ENCODE measurements at places on chromosomes 13 and 19.
A peak's percentile ranks its signal among the peaks of the same experiment; 100 is the strongest.

DNA sequence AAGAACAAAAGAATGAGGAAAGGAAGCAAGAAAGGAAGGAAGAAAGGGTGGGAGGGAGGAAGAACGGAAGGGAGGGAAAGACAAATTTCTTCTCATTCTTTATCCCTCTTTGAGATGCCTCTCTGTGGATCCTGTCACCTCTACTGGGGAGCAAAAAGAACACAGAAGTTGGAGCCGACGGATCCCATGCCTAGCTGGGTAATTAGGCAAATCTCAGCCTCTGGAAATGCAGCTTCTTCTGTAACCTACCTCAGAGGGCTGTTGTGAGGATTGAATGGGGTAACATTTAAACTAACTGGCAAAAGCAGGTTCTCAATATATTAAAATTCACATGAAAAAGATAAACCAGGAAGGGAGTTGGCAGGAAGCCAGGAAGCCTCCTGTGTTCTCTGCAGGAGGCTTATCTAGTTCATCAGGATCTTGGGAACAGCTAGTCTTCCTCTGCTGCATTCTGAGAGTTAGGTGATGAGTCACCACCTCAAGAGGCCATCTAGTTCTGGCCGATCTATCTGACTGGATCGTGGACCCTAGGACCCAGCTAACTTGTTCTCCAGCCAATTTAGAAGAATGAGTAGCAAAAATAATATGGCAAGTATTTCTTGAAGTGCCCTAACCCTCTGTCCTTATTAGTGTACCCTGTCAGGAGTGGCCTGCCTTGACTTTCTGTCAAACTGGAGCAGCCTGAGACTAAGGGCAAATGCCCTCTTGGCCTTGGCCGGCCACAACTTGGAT is 15.2 kb upstream of the CPB2 start:
- DNase-seq: peak; percentile 32

DNA sequence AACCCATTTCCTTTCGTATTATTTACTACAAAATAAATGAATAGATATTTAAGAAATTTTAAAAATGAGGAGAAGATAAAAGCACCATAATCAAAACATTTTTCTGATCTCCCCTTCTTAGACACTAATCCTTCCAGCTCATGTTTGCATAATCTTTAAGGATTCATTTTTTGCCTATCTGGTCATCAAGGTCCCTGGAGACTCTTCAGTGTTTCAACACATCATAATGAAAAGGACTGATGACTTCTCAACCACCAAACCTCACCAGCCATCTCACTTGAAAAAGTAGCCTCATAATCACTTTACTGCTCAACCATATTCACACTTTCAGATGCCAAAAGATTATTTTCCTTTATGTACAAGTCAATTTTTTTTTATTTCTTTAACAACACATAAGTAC is 80.1 kb downstream of the DCLK1 start:
- DNase-seq: no peak

DNA sequence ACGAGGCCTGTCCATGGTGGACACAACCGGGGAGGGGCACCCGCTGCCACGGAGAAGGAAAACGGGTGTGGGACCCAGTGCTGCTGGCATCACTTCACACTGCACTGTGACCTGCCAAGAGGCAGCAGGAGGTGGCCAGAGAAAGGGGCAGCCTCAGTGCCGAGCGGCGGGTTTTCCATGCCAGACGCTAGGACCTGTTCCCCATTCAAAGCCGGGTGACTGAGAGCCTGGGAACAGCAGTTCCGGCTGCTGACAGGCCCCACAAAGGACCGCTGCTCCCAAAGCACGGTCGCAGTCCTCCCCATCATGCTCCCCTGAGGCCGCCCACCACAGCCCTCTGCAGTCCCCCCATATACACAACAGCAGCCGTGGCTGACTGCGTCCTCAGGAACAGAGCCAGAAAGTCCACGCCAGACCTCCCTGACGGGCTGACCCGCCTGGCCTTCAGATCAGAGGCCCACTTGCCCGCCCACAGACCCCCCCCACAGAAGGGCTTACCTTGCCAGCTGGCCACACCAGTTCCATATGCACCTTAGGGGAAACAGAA is 5.4 kb downstream of the AKAP8 start:
- no peak for DNase-seq

GRCh38 chr19:21328885-21329605 is at the start of gene ZNF708:
Gene ZNF708, minus strand, starts transcription at chr19:21329410. Its CDS starts 198 bp downstream, at chr19:21329212.
- peak; percentile 96 for DNase-seq

GRCh38 chr13:112114391-112114790 is 47.4 kb downstream of the SOX1 start:
- DNase-seq: no peak

DNA sequence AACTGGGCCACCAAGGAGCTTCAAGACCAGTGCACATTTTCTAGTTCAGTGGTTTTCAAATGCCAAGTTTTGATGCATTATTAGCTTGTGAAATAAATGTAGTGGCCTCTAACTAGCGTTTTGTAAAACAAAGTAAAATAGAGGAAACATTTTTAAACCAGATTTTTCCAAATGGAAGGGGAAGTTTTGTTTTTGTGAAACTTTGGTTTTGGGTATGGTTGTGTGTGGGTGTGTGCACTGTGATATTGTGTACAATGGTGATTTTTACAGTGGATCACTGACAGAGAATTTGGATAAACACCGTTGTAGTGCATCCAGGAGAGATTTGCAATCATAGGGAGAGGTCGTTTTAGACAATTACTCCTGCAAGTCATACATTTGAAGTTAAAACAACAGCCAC is 108.9 kb downstream of the SLC7A1 start:
- DNase-seq: no peak

DNA sequence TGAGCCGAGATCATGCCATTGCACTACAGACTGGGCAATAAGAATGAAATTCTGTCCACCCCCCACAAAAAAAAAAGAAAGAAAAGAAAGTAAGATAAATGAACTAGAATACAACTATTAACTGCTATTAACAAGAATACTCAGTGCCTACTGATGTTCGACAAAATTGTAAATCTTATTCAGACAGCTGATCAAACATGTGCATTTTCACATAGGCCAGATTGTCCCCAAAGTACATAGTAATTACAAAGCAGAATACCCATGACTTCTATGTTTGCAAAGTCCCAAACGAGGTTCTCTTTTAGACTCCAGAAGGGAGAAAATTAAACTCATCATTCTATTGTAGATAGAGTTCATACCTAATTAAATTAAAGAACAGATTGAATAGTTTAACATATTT is 113.4 kb downstream of the UFM1 start:
- DNase-seq: no peak

GRCh38 chr13:108322206-108322824 is 52.8 kb downstream of the TNFSF13B start:
- DNase-seq: no peak

DNA sequence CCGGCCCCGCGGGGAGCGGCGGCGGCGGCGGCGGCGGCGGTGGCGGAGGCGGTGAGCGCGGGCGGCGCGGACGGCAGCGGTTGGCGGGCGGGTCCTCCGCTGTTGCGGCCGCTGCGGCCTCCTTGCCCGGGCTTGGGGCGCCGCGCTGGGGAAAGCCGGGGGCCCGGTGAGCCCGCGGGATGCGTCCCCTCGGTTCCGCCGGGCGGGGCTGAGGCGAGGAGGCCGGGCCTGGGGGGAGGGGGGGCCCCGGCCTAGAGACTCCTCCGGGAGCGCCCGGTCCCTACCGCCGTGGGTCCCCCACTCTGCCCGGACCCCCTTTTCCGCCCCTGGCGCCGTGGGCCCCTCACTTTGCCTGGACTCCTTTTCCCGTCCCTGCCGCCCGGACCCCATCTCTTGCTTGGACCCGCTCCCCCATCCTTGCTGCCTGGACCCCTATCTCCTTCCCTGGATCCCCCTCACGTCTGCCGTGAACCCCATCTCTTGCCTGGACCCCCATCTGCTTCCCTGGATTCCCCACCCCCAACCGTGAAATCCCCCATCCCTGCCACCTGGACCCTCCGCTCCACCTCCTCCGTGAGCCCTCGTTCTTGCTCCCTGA is 28.6 kb upstream of the NDUFS7 start:
- no peak for DNase-seq

- no peak for DNase-seq
Measured at GRCh38 chr13:39052944-39053343, 14.7 kb downstream of the NHLRC3 start.

DNA sequence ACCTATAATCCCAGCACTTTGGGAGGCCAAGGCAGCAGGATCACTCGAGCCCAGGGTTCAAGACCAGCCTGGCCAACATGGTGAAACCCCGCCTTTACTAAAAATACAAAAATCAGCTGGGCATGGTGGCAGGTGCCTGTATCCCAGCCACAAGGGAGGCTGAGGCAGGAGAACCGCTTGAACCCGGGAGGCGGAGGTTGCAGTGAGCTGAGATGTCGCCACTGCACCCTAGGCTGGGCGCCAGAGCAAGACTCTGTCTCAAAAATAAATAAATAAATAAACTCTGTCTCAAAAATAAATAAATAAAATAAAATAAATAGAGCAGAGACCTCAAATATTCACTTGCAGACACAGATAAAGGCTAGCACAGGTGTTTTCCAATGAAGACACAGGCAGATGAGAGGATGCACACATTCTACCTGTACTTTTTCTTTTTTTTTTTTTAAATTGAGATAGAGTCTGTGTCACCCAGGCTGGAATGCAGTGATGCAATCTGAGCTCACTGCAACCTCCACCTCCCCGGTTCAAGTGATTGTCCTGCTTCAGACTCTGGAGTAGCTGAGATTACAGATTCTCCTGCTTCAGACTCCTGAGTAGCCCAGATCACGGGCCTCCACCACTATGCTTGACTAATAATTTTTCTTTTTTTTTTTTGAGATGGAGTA is 2.7 kb upstream of the RPS16 start:
- DNase-seq: peak; percentile 24

- DNase-seq: peak; percentile 95
Measured at GRCh38 chr19:55495646-55496349, 7.6 kb downstream of the SSC5D start.

DNA sequence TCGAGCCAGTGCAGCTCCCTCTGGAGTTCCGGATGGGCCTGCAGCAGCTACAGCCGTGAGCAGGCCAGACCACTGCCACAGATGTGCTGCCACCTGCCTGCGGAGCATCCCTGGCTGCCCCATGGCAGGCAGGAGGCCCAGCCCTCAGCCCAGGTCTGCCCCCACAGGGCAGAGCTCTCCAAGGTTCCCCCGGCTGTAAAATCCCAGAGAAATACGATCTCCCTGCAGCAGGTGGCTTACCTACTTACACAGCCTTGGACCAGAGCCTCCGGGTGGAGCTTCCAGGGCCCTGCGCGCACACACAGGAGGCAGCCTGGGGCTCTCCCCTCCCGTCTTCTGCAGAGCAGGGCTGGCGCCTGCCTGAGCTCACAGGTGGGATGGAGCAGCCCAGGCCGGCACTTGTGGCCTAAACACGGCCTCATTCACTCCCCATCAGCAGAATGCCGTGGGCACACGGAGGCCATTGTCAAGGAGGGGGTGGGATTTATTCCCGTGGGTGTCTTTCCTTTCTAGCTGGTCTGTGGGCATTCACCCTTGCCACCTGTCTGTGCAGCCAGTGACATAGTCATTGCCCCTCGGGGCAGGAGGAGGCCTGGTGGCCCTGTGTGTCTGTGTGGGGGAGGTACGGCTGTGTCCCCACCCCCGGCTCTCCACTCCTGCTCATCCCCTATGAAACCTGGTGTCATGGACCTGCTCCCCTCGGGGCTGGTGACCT is 118.0 kb downstream of the KDM4B start:
- peak; percentile 80 for DNase-seq

GRCh38 chr13:94660695-94661326 is 51.5 kb downstream of the SOX21 start:
- no peak for DNase-seq

DNA sequence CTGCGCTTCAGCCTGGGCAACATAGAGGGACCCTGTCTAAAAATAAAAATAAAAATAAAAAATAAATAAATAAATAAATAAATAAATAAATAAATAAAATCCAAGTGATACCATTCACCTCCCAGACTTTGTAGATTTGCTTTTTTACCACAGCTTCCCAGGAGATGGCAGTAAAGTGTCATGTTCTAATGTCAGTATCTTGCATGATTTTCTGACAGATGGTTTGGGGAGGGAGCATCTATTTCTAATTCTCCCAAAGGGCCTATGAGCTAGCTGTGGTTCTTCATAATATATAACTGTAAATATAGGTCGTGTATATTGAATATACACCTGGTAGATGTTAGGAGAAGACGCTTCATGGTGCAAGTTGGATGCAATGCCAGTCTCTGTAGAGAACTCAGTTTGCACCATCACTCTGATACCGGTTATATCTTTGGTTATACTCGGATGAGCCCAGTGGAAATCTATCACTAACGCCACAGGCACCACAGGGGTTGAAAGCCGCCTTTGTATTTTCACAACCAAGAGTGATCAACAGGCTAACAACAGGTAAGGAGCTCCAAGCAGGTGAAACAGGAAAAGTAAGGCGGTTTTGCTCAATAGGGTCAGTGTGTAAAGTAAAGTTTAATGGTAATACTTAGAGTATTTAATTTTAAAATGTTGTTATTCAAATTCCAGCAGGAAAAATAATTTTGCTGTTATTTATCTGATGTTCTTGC is 13.9 kb downstream of the APLP1 start:
- no peak for DNase-seq

- peak; percentile 90 for DNase-seq
Measured at GRCh38 chr19:47729468-47729798, 15.9 kb upstream of the NOP53 start.

DNA sequence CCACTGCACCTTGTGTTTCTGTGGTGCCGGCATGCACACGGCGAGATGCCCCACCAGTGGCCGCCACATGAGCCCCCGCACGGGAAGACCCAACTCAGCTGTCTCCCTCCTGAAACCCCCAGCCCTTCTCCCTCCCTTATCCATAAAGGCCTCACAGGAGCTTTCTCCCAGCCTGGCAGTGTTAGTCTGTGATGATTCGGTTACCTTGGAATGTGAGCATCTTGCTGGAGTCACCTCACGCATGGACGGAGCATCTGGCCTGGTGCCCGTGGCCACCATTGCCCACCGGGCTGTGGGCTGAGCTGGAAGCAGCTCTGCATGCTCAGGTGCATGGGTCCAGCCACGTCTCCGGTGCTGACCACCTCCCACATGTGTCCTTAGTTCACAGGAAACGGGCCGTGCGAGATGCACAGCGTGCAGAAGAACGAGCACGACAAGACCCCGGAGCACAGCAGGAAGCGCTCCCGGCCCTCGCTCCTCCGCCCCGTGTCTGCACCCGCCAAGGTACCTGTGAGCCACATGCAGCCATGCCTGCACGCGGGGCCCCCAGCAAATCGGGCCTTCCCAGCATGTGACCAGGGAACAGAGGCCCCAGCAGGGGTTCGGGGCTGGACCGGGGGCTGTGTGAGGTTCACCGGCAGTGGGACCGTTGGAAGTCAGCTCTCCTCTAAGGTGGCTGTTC is 22.0 kb downstream of the SIN3B start:
- DNase-seq: no peak

Measured in ELF-1 (cell line).